ENCODE measurements at places on chromosomes 13 and 19. TPM values are rescaled to one million over a fixed set of nuclear protein-coding genes. Genes with fewer than 3 reads are reported as not detected.

Gene GPR12
- total RNA-seq: not detected

Gene OR10H1
- total RNA-seq: not detected

Gene TM9SF2
- total RNA-seq: 126 TPM

Gene ZNF221
- 5.0 TPM for total RNA-seq

Gene LRRC63
- total RNA-seq: not detected

Gene CD22
- not detected for total RNA-seq

Gene RASL11A
- 49.2 TPM for total RNA-seq

Gene ARGLU1
- 95.4 TPM for total RNA-seq

Gene ZNF225
- total RNA-seq: 14.0 TPM

DNA sequence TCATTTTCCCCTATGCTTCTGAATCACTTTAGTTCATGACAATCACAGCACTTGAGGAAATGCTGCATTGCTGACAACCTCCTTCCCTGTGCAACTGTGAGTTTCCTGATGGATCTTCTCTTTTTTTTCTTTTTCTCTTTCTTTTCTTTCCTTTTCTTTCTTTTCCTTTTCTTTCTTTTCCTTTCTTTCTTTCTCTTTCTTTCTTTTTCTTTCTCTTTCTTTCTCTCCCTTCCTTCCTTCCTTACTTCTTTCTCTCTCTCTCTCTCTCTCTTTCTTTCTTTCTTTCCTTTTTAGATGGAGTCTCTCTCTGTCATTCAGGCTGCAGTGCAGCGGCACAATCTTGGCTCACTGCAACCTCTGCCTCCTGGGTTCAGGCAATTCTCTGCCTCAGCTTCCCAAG, 247.9 kb upstream of the HTR2A start:
- H3K4me3 ChIP-seq: no peak overlapping the region
- no peaks in the 10 kb centered on the region for H3K36me3 ChIP-seq

GRCh38 chr13:36675213-36675536, 1.4 kb downstream of the SERTM1 start:
- no peaks in the 10 kb centered on the region for H3K36me3 ChIP-seq
- no peak overlapping the region for H3K27ac ChIP-seq
- no peaks in the 10 kb centered on the region for H3K4me1 ChIP-seq
- DNase-seq: no peak
- no peak overlapping the region for H3K4me3 ChIP-seq

DNA sequence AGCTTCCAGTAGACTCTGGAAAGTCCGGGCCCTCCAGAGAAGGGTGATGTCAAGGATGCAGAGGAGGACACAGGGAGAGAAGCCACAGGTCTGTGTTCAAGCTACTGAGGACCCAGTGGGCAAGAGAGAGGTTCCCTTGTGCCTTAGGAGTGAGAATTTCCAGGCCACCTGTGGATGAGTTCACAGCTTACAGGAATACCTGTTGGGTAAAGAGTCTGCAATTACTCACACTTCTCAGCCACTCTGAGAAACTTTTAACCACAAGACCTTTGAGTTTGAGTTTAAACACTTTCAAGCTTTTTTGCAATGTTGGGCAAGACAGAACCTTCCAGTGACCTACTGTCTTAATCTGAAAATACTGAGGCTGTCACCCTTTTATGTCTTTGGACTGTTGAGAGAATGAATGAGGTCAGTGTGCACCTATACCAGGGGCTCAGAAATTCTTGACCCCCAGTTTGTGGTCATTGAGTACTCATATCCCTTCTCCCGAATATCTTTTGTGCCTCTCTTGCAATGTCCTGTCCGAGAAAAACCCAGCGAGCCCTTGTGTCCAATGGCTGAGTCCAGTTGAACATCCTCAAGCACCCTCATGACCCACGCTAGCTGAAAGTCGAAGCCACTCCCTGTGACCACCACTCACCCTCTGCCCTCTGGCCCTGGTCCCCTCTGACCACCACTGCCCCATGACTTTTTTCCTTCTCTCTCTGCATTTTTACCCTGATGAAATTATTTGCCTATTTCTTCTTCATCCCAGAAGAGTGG, 368.5 kb upstream of the ZNF507 start:
- no peak for DNase-seq
- no peak overlapping the region for H3K27ac ChIP-seq
- no peaks in the 10 kb centered on the region for H3K4me1 ChIP-seq
- no peak overlapping the region for H3K4me3 ChIP-seq
- no peaks in the 10 kb centered on the region for H3K27me3 ChIP-seq

GRCh38 chr13:108226184-108226583, 8.0 kb downstream of the ABHD13 start:
- H3K27me3 ChIP-seq: no peaks in the 10 kb centered on the region
- H3K4me1 ChIP-seq: no peaks in the 10 kb centered on the region
- H3K4me3 ChIP-seq: no peak overlapping the region
- H3K36me3 ChIP-seq: no peaks in the 10 kb centered on the region
- DNase-seq: no peak

DNA sequence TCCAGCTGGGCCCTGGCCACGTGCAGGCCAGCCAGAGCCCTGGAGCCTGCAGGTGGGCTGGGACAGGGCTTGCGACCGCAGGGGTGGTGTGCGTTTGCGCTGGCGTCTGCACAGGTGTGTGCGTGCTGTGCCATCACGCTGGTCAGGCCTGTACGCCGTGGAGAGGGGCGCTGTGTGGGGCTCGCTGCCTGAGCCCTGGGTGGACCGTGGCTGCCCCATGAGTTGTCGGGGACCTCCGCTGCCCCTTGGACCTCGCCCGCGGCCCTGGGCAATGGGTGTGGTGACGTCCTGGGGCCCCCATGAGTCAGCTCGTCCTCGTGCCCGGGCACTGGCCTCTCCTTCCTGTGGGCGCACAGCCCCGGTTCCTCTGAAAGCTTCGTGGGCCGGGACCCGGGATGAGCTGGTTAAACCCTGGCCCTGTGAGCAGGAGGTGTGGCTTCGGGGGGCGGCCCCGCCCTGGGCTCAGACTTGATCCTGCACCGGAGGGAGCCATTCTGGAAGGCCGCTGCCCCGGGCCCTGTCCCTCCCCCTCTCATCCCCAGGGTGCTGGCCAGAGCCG, 6.8 kb downstream of the CSNK1G2 start:
- no peaks in the 10 kb centered on the region for H3K36me3 ChIP-seq
- H3K27ac ChIP-seq: no peak overlapping the region
- H3K4me3 ChIP-seq: no peak overlapping the region
- peaks cover 25% of the 10 kb centered on the region for H3K4me1 ChIP-seq

GRCh38 chr13:37960427-37960826, 90.9 kb upstream of the TRPC4 start:
- no peaks in the 10 kb centered on the region for H3K4me1 ChIP-seq
- no peaks in the 10 kb centered on the region for H3K36me3 ChIP-seq
- H3K27ac ChIP-seq: no peak overlapping the region
- H3K4me3 ChIP-seq: no peak overlapping the region
- DNase-seq: no peak

- peak; percentile 83 for DNase-seq
- H3K4me1 ChIP-seq: peaks cover 63% of the 10 kb centered on the region
- no peak overlapping the region for H3K4me3 ChIP-seq
- H3K27ac ChIP-seq: peak overlapping the region; percentile 35
- H3K27me3 ChIP-seq: no peaks in the 10 kb centered on the region
- no peaks in the 10 kb centered on the region for H3K36me3 ChIP-seq
Observed at GRCh38 chr19:38729653-38730469, 14.4 kb downstream of the CAPN12 start.

DNA sequence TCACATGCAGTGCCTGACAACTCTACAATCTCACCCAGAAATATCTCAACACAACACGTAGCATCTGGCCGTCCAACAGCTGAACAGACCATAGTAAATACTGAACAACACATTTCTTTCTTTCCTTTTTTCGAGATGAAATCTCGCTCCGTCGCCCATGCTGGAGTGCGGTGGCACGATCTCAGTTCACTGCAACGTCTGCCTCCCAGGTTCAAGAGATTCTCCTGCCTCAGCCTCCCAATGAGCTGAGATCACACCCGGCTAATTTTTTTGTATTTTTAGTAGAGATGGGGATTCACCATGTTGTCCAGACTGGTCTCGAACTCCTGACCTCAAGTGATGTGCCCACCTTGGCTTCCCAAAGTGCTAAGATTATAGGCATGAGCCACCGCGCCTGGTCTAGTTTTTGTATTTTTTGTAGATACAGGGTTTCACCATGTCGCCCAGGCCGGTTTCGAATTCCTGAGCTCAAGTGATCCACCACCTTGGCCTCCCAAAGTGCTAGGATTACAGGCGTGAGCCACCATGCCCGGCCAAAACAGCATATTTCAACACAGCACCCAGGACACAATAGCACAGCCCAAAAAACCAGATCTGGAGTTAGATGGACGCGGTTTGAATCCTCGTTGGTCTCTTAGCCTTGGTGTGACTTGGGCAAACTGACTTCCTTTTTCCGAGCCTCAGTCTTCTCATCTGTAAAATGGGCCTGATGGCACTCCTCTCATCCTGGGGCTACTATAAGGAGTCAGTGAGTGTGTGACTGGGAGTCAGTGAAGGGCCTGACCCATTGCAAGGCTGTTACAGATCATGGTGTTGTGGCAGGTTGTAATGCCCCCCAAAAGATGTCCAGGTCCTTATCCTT, 22.6 kb downstream of the CYP2A6 start:
- no peak overlapping the region for H3K27ac ChIP-seq
- no peak for DNase-seq
- no peaks in the 10 kb centered on the region for H3K36me3 ChIP-seq
- no peaks in the 10 kb centered on the region for H3K4me1 ChIP-seq
- H3K4me3 ChIP-seq: no peak overlapping the region

GRCh38 chr19:49152119-49152550, 3.1 kb downstream of the HRC start:
- H3K4me3 ChIP-seq: no peak overlapping the region
- no peak for DNase-seq
- H3K27me3 ChIP-seq: no peaks in the 10 kb centered on the region
- H3K4me1 ChIP-seq: peaks cover 30% of the 10 kb centered on the region
- no peaks in the 10 kb centered on the region for H3K36me3 ChIP-seq

DNA sequence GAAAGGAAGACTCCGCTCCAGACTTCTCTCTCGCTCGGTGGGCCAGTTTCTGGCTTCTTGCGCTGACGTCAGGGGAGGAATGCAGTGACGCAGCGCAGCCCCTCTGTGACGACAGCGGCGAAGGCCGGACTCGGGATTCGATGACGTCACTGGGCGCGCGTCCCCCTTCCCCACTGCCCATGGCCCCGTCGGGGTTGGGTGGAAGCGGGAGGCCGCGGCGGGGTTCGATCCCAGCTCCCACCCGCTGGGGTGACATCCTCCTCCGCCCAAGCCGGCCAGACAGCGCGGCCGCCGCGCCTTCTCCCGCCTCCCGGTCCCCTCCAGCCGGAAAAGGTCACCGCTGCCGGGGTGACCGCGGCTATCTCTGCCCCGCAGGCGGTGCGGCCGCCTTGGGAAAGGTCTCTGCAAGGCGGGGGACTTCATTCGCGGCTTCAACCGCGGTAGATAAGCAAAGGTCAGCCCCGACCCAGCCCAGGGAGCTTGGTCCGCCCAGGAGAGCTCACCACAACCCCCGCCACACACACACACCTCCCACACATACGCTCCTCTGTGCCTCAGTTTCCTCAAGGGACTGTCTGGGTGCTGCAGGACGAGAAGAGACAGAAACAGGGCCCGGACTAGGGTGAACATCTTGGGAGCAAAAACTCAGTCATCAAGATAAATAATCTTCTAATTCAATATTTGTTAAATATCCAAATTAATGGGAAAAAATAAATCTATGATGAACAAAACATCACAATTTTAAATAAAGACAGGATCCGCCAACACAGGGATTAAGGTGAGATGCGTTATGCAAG, 844 bp upstream of the RFX1 start:
- no peaks in the 10 kb centered on the region for H3K27me3 ChIP-seq
- H3K4me1 ChIP-seq: peaks cover 26% of the 10 kb centered on the region
- peak overlapping the region; percentile 99 for H3K27ac ChIP-seq
- no peaks in the 10 kb centered on the region for H3K36me3 ChIP-seq

- H3K4me3 ChIP-seq: no peak overlapping the region
- no peaks in the 10 kb centered on the region for H3K4me1 ChIP-seq
- no peak for DNase-seq
- H3K36me3 ChIP-seq: no peaks in the 10 kb centered on the region
Observed at GRCh38 chr19:1495799-1496713, 5.1 kb downstream of the REEP6 start.

- no peaks in the 10 kb centered on the region for H3K27me3 ChIP-seq
- no peak for DNase-seq
- no peak overlapping the region for H3K27ac ChIP-seq
- H3K4me1 ChIP-seq: no peaks in the 10 kb centered on the region
- no peak overlapping the region for H3K4me3 ChIP-seq
Observed at GRCh38 chr19:55398200-55398925, 9.2 kb downstream of the UBE2S start.

GRCh38 chr13:52118595-52118994, 10.3 kb downstream of the NEK5 start:
- H3K4me3 ChIP-seq: no peak overlapping the region
- no peak for DNase-seq
- no peaks in the 10 kb centered on the region for H3K36me3 ChIP-seq
- H3K4me1 ChIP-seq: no peaks in the 10 kb centered on the region
- H3K27ac ChIP-seq: no peak overlapping the region

GRCh38 chr13:43676320-43676719, 110.5 kb downstream of the ENOX1 start:
- H3K4me3 ChIP-seq: no peak overlapping the region
- no peaks in the 10 kb centered on the region for H3K27me3 ChIP-seq
- H3K4me1 ChIP-seq: no peaks in the 10 kb centered on the region
- H3K36me3 ChIP-seq: no peaks in the 10 kb centered on the region

DNA sequence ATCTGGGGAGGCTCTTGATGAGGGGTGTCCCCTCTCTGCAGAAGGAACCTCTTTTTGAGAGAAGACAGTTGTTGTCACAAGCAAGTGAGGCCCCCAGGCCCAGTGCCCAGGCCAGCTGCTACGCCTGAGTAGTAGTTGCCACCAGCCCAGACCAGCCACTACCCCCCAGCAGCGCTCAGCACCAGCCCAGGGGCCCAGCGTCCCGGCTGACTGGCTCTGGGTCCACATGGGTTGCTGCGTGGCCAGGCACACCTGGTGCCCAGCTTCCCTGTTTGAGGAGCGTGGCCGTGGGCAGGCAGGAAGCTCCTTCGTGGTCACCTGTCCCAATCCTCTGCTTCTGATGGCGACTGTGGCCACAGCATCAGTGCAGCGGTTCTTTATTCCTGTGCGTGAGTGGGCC, 84.7 kb downstream of the KDM4B start:
- no peak for DNase-seq
- no peak overlapping the region for H3K4me3 ChIP-seq
- H3K27ac ChIP-seq: no peak overlapping the region
- no peaks in the 10 kb centered on the region for H3K36me3 ChIP-seq
- H3K4me1 ChIP-seq: no peaks in the 10 kb centered on the region

GRCh38 chr19:8361921-8362793, 1.8 kb upstream of the ANGPTL4 start:
- H3K36me3 ChIP-seq: no peaks in the 10 kb centered on the region
- peak; percentile 56 for DNase-seq
- H3K4me1 ChIP-seq: peaks cover 56% of the 10 kb centered on the region
- no peak overlapping the region for H3K4me3 ChIP-seq
- H3K27me3 ChIP-seq: no peaks in the 10 kb centered on the region
